ENCODE measurements at places on chromosomes 4 and X. TPM values are rescaled to one million over a fixed set of nuclear protein-coding genes. Genes with fewer than 3 reads are reported as not detected.

RAB9B gene
- 0.26 TPM for polyA plus RNA-seq

PROM1 gene
- polyA plus RNA-seq = not detected

TASL gene
- 15.2 TPM for polyA plus RNA-seq

DCAF8L2 gene
- polyA plus RNA-seq = not detected

PDS5A gene
- polyA plus RNA-seq = 37.9 TPM

Measured in naive B cell (primary cell).